ENCODE measurements at places on chromosomes 13 and 19. TPM values are rescaled to one million over a fixed set of nuclear protein-coding genes. Genes with fewer than 3 reads are reported as not detected.
A peak's percentile ranks its signal among the peaks of the same experiment; 100 is the strongest.

GRCh38 chr13:20441879-20442278 is 83.8 kb downstream of the CRYL1 start:
- DNase-seq: no peak

The LCP1 gene
- total RNA-seq: 44.4 TPM

The ZFR2 gene
- not detected for total RNA-seq

DNA sequence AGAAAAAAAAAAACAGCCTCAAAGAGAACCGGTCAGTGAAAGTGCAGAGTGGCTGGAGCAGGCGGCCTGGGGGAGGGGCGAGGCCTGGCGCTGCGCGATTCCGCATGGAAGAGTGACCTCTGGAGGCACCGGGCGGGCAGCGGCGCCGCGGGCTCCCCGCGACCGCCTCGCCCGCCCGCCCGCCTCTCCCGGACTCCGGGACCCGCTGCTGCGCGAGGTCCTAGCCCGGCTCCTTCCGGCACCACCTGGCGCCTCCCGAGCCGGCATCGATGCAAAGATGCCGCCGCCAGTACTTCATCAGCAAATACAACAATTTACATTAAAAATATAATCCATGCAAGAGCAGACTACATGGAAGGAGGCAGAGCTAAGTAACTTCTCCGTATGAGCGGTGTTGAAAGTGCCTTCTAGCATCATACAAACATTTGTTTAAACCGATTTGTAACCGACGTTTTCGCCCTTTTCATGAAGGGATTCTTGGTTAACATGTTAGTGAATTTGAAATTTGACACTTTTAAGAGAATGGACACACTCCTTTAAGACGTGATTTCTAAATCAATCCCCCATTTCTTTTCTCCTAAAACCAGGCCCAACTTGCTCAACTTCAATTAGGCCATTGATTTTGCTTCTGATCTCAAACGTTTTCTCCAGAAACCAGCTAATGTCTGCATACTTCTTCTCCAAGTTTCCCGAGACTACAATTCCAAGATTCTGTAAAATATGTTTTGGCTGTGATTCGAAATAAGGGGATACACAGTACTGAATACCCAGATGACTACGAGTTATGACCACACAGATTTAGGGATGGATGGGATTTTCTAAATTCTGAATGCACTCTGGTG is 2.1 kb downstream of the EFNB2 start:
- DNase-seq: peak; percentile 39

DNA sequence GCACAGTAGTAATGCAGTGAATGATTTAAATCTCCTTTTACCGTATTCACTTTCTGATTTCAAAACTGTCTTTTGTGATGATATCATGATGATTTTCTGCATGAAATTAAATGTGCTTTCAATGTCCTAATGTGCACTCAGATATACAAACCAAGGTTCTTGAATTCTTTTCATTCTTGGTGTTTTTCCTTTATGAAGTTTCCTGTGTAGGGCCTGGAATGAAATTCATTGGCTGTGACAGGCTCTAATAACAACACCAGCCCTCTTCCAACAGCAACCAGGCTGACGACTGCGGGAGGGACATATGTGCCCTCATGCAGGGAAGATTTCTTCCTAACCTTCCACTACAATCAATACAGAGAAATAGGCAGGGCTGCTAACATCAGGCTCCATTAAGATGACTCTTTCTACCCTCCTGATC is 1052.0 kb downstream of the DIAPH3 start:
- DNase-seq: peak; percentile 18

The ZNF724 gene
- 5.3 TPM for total RNA-seq

DNA sequence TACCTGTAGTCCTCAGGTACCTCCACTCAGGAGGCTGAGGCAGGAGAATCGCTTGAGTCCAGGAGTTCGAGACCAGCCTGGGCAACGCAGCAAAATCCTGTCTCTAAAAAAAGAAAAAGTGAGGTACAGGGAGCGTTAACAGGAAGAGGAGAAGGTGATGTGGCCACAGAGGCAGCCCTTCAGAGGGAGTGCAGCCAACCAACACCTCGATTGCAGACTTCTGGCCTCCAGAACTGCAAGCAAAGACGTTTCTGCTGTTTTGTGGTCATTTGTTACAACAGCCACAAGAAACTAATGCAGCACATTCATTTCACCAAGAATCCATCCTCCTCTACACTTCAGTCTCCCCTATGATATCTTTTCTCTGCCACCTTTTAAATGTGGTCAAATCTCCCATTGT is 145.2 kb downstream of the USP12 start:
- no peak for DNase-seq

The LILRB4 gene
- total RNA-seq: not detected

- peak; percentile 49 for DNase-seq
These were observed 26.2 kb downstream of the OPA3 start for GRCh38 chr19:45558399-45558878.

DNA sequence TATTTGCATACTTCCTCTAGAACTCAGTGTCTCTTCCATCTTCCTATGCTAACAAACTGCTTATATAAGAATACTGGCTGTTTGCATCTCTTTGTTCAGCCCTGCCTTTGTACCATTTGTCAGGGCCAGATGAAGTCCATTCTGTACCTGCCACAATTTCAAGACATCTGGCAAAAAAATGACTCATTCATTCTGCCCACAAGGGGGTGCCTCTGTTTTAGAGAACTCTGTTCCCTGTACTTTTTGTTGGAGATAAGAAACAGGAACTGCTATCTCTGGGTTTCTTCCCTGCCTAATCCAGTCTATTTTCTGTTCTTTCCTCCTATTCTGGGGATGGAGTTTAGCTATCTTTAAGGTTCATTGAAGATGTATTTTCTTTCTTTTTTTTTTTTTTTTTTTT is 23.0 kb downstream of the ZNF568 start:
- no peak for DNase-seq

DNA sequence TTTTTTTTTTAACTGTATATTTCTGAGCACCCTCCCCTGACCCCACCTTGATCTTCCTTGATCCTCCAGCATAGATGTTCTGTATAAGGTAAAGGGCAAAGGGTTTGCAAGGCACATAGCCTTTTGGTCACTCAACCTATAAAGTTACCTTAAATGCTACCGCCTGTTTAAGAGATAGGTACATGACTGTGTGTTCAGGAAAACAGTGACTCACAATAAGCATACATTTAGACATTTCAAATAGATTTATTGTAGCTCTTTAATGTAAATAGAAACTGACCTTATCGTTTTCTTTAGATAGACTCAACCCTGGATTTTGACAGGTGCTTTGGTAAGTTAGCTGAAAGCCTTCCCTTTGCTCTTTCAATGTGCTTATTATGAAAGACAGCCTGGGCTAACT is 15.2 kb upstream of the SLC10A2 start:
- DNase-seq: no peak

The GIPC1 gene
- total RNA-seq: 58.7 TPM

- DNase-seq: no peak
These were observed 6.0 kb downstream of the COX6B2 start for GRCh38 chr19:55348317-55349034.

- DNase-seq: peak; percentile 75
These were observed 58.3 kb downstream of the RAB20 start for GRCh38 chr13:110503037-110503901.

The PGLYRP1 gene
- total RNA-seq: not detected

- DNase-seq: no peak
These were observed 14.2 kb upstream of the LILRB1 start for GRCh38 chr19:54616057-54616456.

The KPTN gene
- total RNA-seq: 4.0 TPM

DNA sequence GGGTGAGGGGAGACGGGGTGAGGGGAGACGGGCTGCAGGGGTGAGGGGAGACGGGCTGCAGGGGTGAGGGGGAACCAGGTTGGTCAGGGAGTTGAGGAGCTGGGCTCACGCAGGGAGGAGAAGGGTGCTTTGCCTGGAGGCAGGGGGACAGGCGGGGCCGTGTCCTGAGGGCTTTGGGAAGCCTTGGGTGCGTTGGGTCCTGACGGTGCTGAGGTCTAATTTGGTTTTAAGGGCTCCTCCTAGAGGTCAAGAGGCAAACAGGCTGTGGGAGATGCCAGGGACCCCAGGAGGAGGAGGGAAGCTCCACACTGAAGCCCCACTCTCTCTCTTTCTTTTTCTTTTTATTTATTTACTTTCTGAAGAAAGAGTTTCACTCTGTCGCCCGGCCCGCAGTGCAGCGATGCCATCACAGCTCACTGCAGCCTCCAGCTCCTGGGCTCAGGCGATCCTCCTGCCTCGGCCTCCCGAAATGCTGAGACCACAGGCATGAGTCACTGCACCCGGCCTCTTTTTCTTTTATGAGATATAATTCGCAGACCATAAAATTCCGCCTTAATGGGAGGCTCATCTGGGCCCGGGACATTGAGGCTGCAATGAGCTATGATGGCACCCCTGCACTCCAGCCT is 9.3 kb upstream of the MISP start:
- no peak for DNase-seq

- DNase-seq: no peak
These were observed 9.0 kb downstream of the EPS15L1 start for GRCh38 chr19:16462757-16463250.

The CAMSAP3 gene
- 0.35 TPM for total RNA-seq

- no peak for DNase-seq
These were observed 351.7 kb downstream of the SPRY2 start for GRCh38 chr13:79989217-79989661.

The SMIM44 gene
- total RNA-seq: not detected

The TNFSF9 gene
- total RNA-seq: 35.4 TPM

DNA sequence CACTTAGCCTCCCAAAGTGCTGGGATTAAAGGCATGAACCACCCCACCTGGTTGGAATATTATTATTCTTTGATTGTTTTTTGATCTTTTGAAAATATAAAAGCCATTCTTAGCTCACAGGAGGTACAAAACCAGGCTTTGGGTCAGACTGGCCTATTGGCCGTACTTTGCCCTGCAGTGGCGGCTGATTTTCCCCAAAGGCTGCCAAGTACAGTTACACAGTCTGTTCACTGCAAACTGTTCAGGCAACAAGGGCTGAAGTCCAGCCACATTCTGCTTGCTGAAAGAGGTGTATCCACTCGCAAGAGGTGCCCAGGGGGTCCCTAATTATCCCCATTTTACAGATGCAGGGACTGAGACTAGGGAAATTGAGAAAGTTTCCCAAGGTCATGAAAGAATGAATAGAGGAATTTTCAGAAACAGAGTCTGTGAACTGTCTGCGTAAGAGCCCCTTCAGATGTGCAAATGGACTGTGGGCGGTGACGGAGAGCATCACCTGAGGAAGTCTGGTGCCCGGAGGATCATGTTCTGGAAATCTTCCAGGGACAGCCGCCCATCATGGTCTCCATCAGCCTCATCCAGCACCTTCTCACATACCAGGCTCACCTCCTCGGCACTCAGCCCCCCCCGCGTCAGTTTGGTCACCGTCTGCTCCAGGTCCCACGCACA is 9.0 kb downstream of the CIB3 start:
- DNase-seq: no peak

DNA sequence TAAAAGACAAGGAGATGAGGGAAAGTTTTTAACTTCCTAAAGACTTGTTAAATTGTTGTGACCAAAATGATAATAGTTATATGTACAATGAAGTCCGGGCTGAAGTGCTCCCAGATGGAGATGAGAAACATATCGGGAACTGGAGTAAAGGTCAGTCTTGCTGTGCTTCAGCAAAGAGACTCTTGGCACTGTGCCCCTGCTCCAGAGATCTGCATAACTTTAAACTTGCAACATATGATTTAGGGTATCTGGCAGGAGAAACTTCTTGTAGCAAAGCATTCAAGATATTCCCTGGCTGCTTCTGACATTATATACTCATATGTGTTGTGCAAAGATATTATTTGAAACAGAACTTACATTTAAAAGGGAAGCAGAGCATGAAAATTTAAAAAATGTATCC is 786.6 kb upstream of the SLITRK6 start:
- DNase-seq: no peak

GRCh38 chr19:43439032-43439708 is 24.5 kb downstream of the TEX101 start:
- DNase-seq: peak; percentile 83

- no peak for DNase-seq
These were observed 4.5 kb upstream of the DUS3L start for GRCh38 chr19:5795382-5795919.

DNA sequence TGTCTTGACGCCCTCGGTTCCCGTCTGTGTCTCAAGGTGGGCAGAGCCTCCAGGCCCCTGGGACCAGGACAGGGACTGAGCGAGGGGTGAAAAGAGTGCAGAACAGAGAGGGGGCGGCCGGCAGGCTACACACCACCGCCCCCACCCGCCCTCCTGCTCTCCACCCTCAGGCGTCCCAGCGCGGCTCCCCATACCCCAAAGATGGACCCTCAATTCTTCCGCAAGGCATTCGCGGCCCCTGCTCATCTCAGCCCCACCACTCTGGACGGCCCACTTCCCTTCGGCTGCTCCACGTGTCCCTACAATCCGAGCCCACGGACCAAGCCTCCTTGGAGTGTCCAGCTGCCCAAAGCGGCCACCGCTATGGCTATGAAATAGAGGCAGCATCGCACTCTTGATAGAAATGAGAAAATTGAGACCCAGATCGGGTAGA is 1.8 kb downstream of the KLF16 start:
- DNase-seq: no peak

The BRCA2 gene
- total RNA-seq: 8.8 TPM

The CPB2 gene
- not detected for total RNA-seq

- DNase-seq: peak; percentile 8
These were observed 6.6 kb upstream of the ZNF428 start for GRCh38 chr19:43625918-43626579.

The CHAMP1 gene
- total RNA-seq: 20.3 TPM

- no peak for DNase-seq
These were observed 11.4 kb upstream of the MIA start for GRCh38 chr19:40763963-40764362.

All from NCI-H460 (cell line).